Activated CD4-positive, alpha-beta T cell treated with anti-CD3 and anti-CD28 coated beads, Interleukin-2, amount 10 ng/mL, durations not matched to agents 24 days and 14 days (primary cell): ENCODE measurements at places on chromosomes 1 and 21. TPM values are rescaled to one million over a fixed set of nuclear protein-coding genes. Genes with fewer than 3 reads are reported as not detected.

Gene PPM1J
- 1.2 and 1.4 TPM in 2 replicates for total RNA-seq

Gene MTARC1
- total RNA-seq: not detected in 2 replicates

Gene RPL11
- 1,147 and 1,194 TPM in 2 replicates for total RNA-seq

DNA sequence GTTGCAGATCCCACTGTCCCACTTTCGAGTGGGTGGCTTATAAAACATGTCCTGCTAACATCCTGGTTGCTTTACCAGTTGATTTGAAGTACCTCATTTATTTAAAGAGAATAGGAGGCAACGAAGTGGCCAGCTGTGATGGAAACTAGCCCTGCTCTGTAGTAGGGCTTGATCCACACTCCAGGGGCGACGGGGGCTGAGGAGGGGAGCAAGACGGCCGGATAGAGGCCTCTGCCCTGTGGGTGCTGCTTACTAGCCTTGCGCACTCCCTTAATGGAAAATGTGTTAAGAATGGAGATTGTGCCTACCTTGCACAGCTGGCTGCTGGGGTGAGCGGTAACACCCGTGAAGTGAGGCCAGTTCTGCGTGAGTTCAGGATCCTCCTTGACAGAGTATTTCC lies 41.1 kb upstream of the PWP2 start:
- peaks cover 38% of the 10 kb centered on the region for H3K4me1 ChIP-seq
- peak overlapping the region; percentile 73 for H3K4me3 ChIP-seq
- H3K27ac ChIP-seq: peak overlapping the region; percentile 95
- H3K36me3 ChIP-seq: peaks cover 49% of the 10 kb centered on the region

DNA sequence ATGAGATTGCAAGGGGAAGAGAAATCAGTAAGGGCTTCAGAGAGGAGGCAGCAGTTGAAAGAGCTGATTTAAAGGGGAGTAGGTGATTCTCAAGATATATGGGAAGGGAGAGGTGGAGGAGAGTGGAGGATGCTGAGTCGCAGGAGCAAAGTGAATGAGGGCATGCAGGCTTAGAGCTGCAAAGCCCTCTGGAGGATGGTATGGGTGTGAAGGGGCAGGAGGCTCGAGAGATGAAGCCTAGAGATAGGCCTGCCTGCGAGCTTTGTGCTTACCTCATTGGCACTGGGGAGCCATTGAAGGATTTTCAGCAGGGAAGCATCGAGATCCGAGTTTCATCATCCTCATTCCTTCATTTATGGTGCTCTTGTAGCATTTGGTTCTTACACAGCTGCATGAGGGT lies 15.8 kb upstream of the SH2D2A start:
- no peak overlapping the region for H3K4me3 ChIP-seq
- peak overlapping the region; percentile 2 for H3K27ac ChIP-seq
- H3K27me3 ChIP-seq: no peaks in the 10 kb centered on the region
- DNase-seq: no peak
- peaks cover 52% of the 10 kb centered on the region for H3K4me1 ChIP-seq

DNA sequence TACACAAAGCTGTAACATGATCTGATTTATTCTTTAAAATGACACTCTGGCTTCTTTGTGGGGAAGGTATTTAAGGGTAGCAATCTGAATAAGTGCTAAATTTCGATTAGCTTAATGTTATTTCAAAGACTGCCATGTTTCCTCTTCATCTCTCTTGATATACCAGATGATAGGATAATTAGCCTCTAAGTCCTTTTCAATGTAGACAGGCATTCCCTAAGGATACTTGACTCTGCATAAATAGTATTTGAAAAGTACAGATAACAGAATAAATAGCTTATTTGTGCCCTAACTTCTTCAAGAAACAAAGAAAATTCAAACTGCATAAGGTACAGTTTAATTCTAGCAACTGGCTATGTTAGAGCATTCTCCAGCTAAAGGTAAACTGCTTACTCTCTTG lies 46.2 kb downstream of the ARHGAP29 start:
- H3K4me1 ChIP-seq: no peaks in the 10 kb centered on the region
- H3K36me3 ChIP-seq: no peaks in the 10 kb centered on the region
- no peak overlapping the region for H3K27ac ChIP-seq
- peaks cover 16% of the 10 kb centered on the region for H3K27me3 ChIP-seq
- no peak for DNase-seq
